ENCODE measurements at places on chromosomes 3 and 15.

DNA sequence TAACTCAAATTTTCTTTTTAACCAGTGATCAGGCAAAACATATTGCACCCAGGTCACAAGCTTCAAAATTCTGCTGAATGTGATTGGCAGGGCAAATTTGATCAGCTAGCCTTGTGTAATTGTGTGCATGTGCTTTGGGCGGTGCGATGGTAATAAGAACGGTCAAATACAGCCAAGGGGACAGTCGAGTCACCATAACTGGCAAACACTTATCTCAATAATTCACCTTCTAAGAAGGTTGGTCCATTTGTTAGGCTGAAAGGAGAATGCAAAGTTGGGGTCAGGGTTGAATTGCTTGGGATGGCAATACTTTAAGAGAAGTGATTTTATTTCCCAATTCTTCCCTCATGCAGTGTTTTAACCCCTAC is 302.4 kb upstream of the PDZRN3 start:
- no peak for DNase-seq

DNA sequence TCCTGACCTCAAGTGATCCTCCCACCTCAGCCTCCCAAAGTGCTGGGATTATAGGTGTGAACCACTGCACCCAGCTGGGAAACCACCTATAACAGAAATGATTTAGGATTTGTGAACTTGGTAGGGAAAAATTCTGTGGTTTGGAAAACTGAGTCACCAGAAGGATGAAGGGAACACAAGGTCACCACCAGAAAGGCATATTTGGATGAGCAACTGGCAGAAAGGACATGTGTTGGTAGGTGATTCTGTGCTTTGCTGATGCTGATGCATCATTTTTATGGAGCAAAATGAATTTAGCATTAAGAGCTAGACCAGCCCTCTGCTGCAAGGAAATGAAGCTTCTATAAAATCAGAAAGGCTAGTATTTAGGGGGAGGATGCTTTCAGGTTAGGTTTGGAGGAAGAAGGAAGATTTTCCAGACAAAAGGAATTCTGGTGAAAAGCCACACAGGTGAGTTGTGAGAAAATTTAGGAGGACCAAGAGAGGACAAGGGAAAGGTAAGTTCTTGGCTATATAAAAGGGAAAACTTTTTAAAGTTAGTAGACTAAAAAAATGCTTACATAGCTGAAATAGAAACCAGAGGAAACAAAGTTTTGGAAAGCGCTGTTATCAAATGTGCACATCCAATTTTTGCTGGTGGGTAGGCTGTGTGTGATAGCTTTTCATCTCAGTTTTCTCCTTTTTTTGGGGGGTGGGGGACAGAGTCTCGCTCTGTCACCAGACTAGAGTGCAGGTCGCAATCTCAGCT is 3.6 kb downstream of the PXK start:
- no peak for DNase-seq

DNA sequence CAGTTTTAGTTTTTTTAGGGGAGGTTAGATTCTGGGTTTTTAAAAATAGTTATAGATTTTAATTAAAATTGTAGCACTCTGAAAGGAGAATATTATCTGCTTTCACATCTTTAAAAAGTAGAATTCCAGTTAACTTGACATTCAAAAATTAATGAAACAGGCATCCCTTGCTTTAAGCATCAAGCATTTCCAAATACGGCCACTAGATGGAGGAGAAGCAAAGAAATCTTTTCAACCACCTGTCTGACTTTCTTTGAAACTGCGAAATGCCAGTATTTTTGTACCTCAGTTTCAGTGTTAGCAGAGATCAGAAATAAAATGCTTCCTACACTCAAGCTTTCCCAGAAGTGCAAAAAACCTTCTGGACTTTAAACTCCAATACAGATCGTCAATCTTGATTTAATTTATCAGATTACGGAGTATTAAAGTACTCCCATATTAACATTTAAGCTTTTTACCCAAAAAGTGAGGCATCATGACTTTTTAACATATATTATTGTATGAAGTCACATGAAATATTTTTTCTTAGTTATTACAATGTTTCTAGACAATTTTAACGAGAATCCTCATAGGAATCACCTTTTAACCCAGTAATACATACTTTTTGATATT is 153.3 kb downstream of the P3H2 start:
- DNase-seq = no peak

GRCh38 chr3:113157408-113158030 is 53.8 kb upstream of the BOC start:
- no peak for DNase-seq
